GM23338 (cell line): ENCODE measurements at places on chromosomes 7 and 10. TPM values are rescaled to one million over a fixed set of nuclear protein-coding genes. Genes with fewer than 3 reads are reported as not detected.
A peak's percentile ranks its signal among the peaks of the same experiment; 100 is the strongest.

DNA sequence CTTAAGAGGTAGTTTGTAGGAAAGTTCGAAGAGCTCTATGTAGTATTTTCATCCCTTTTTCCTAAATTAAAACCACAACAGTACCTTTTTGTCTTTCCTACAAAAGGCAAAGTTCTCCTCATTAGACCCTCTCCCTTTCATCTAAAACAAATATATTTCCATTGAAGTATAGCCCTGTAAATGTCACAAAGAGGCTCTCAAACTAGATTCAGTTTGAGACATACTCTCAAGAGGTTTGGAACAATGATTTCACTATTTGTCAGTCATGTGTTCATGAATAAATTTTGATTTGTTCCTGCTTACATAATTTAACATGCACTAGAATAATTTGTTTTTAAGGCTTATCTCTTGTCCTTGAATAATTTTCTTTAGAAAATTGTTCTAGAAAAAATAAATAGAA, 12.2 kb downstream of the TAS2R16 start:
- H3K36me3 ChIP-seq, result no peaks in the 10 kb centered on the region
- no peak for DNase-seq
- peaks cover 27% of the 10 kb centered on the region for H3K4me1 ChIP-seq
- no peaks in the 10 kb centered on the region for H3K27me3 ChIP-seq
- no peak overlapping the region for H3K27ac ChIP-seq
- no peak overlapping the region for H3K4me3 ChIP-seq

- H3K36me3 ChIP-seq, result no peaks in the 10 kb centered on the region
- no peak for DNase-seq
- no peak overlapping the region for H3K4me3 ChIP-seq
- H3K27me3 ChIP-seq, result no peaks in the 10 kb centered on the region
- H3K27ac ChIP-seq, result no peak overlapping the region
These were observed 2.8 kb upstream of the SSC4D start for GRCh38 chr7:76412249-76412648.

The ERV3-1 gene
- total RNA-seq, result 13.8 and 15.3 TPM in 2 replicates

DNA sequence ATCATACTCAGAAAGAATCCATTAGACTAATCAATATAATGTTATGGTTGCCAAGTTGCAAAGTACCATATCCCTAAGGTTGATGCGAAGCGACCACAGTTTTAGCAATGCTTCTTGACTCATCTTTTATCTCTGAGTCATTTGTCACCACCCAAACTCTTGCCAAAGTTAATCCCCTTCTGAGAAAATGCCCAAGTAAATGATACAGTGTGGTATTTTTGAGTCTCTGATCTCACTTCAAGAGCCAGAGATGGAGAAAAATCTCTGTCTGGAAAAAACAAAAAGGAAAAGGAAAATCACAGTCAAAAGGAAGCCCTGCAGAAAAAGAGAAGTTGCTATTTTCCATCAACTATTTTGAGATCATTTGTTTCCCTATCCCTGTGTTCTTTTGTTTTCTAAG, 26.7 kb upstream of the OTUD1 start:
- H3K27me3 ChIP-seq, result no peaks in the 10 kb centered on the region
- peaks cover 22% of the 10 kb centered on the region for H3K4me1 ChIP-seq
- H3K27ac ChIP-seq, result no peak overlapping the region
- H3K36me3 ChIP-seq, result no peaks in the 10 kb centered on the region
- H3K4me3 ChIP-seq, result no peak overlapping the region
- DNase-seq, result no peak

- H3K27ac ChIP-seq, result no peak overlapping the region
- DNase-seq, result no peak
- H3K4me1 ChIP-seq, result peaks cover 25% of the 10 kb centered on the region
- H3K27me3 ChIP-seq, result no peaks in the 10 kb centered on the region
- H3K36me3 ChIP-seq, result no peaks in the 10 kb centered on the region; the same call in 1 of the 2 replicates
- H3K4me3 ChIP-seq, result no peak overlapping the region
These were observed 7.1 kb upstream of the GSTO1 start for GRCh38 chr10:104247513-104248146.

- H3K4me3 ChIP-seq, result no peak overlapping the region
- H3K4me1 ChIP-seq, result no peaks in the 10 kb centered on the region
- no peak overlapping the region for H3K27ac ChIP-seq
- H3K36me3 ChIP-seq, result no peaks in the 10 kb centered on the region
- H3K27me3 ChIP-seq, result no peaks in the 10 kb centered on the region
These were observed 581.3 kb downstream of the ATRNL1 start for GRCh38 chr10:115674496-115674895.

DNA sequence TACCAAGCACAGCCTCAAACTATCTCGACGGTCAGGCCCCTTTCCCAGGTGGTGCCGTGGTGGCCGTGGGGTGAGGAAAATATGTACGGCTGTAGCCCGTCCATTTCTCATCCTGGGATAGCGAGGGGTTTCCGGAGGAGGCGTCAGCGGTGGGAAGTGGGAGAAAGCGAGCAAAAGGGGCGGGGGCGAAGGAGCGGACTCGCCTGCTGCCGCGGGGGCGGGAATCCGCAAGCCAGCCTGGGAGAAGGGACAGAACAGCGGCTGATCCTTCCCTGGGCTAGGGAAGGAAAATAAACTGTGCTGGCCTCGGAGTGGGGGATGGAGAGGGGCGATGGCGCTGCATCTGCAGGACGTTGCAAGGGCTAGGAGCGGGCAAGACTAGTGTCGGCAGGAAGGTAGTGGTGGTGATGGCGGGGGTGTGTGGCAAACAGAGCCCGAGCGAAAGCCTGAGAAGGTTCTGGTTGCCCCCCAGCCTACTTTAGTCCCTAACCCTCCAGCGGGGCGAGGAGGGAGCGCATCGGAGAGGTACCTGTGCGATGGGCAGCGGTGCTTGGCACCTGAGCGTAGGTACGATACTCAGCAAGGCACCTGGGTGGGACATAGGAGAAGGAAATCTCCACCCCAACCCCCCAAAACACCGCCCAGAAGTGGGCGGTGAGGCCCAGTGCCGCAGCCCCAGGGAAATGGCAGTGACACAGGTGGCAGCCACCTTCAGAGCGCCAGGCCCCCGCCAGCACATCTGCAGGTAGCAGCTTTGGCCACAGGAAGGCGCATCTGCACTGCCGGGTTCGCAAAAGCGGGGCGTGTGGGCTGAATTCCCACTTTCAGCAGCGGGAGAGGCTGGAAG, 49.9 kb upstream of the STEAP1B start:
- peak overlapping the region; percentile 95 for H3K27ac ChIP-seq
- peak overlapping the region; percentile 88 for H3K4me3 ChIP-seq
- H3K4me1 ChIP-seq, result peaks cover 5% of the 10 kb centered on the region; the same call in 1 of the 2 replicates

GRCh38 chr7:106599343-106599698, 61.6 kb downstream of the CCDC71L start:
- no peak overlapping the region for H3K4me3 ChIP-seq
- H3K27me3 ChIP-seq, result no peaks in the 10 kb centered on the region
- no peak for DNase-seq
- peaks cover 9% of the 10 kb centered on the region for H3K4me1 ChIP-seq
- H3K27ac ChIP-seq, result no peak overlapping the region
- H3K36me3 ChIP-seq, result no peaks in the 10 kb centered on the region
